ENCODE measurements at places on chromosomes 5 and 9.

GRCh38 chr5:138952962-138953361 is 77.8 kb upstream of the LRRTM2 start:
- no peak for DNase-seq

DNA sequence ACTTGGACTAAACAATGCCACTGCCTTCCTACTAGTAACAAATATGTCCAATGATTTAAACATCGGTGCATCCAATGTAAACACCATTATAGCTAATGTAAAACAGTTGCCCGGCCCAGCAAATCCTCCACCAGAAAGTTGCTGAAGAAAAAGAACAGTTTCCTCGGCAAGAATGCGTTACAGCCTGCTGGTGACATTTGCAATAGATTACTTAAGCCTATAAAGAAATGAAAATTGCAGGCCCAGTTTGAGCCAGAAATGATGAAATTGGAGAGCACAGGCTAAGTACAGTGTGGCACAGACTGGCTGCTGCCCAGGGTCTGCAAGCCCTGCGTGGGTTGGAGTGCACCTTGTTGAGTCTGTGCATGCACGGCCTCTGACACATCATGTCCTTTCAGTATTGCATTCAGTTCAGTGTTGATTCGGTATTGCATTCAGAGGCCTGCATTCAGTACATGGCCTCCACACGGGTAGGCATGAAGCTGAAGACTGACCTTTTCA is 406.0 kb upstream of the KLF4 start:
- no peak for DNase-seq

GRCh38 chr5:93497096-93497495 is 83.9 kb downstream of the NR2F1-AS1 start:
- no peak for DNase-seq

DNA sequence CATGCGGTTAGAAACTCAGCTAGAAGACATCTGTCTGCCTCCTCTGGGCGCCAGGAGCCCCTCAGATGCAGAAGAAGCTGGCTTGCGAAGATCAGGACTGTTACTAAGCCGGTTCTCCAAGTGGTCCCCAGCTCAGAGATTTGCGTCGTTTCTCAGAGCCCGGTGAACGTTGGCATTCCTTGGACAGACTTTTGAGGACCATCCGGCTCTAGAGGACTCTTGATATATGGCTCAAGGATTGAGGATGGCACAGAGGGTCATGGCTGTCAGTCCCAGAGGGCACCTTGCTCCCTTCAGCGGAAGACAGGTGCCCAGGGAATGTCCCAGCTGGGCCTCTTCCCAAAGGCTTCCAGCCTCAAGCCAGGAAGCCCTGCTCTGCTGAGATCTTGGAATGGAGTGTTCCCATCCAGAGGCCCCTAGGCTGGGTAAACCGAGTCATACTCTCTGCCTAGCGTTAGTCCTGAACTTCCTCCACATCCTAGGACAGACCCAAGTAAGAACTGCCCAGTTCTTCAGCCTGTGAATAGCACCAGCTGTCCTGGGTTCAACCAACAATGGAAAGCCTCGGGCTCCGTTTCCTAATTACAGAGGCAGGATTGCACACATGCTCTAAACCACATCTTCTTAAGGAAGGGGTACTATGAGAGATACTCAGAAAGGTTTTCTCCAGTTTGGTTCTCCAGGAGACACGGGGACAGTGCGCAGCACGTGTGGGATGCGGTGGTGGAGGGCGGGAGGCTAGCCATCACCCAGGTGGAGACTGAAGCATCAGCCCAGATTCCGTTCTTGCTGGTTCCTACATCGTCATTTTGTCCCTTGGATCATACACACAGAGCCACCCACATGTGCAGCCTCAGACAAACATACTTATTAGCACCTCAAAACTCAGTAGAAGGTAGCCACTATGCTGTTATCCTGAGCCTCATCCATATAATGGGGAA is 51.4 kb downstream of the ZNF354C start:
- no peak for DNase-seq

- DNase-seq, result no peak
Measured at GRCh38 chr9:135227641-135228251, 140.3 kb downstream of the OLFM1 start.

DNA sequence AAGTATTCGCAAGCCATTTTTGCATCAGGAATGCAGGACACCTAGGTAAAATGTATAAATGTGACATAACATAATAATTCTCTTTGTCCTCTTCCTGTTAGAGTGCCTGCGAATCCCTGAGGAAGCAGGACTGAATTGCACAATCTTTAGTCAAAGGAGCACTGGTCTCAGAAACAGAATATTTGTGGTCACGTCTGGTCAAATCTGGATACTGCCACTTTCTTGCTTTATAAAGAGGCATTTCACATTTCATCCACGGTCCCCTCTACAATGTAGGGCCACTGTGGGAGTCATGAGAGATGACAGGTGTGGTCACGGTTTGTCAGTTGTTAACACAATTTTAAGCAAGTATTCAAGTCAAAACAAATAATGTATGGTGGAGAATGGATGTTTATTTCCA is 564.0 kb downstream of the IRX1 start:
- DNase-seq, result no peak

- DNase-seq, result no peak
Measured at GRCh38 chr9:35646153-35646532, 4.6 kb downstream of the SIT1 start.

- DNase-seq, result no peak
Measured at GRCh38 chr5:148083203-148083602, 19.4 kb downstream of the SPINK5 start.

- peak; percentile 50 for DNase-seq
Measured at GRCh38 chr5:39209924-39210323, 9.4 kb downstream of the FYB1 start.

DNA sequence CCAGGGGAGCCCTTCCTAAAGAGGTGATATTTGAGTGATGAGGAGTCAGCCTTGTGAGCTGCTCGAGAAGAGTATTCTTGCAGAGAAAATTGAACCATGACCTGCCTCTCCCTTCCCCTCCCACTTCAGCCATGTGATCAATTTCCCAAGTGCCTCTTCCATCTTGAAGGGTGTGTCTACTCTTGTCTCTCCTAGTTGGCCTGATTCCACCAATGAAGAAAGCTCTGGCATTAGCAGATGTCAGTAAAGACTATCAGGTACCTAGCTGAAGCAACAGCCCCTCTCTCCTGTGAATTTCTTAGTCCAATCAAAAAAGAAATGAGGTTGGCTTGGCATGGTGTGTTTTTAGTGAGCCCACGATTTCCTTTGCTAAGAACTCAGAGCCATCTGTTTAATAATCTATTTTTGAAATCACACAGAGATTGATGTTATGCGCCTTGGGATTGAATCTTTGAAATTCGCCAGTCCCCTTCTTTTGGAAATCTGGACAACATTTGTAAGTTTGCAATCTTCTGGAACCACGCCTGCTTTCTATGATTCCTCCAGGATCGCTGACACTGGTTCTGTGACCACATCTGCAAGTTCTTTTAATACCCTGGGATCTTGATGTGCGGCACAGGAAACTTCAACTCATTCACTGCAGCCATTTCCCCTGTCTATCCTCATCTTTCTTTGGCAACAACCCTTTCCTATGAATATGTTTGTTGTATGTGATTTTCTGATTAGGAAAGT is 404.6 kb downstream of the DMRT2 start:
- no peak for DNase-seq

GRCh38 chr5:176879663-176880361 is 19.3 kb downstream of the HK3 start:
- no peak for DNase-seq

- DNase-seq, result no peak
Measured at GRCh38 chr5:33675958-33676464, 215.8 kb downstream of the ADAMTS12 start.

GRCh38 chr5:116564756-116565490 is 9.7 kb downstream of the SEMA6A start:
- no peak for DNase-seq

GRCh38 chr5:89444088-89444487 is 561.1 kb upstream of the MEF2C start:
- no peak for DNase-seq

- DNase-seq, result peak; percentile 33
Measured at GRCh38 chr5:154446195-154447088, 645 bp downstream of the SAP30L start.

GRCh38 chr5:72507231-72507906 is at the start of gene ZNF366:
ZNF366 (minus strand) TSS chr5:72507410; CDS start chr5:72461496, 45,914 bp downstream.
- DNase-seq, result no peak

DNA sequence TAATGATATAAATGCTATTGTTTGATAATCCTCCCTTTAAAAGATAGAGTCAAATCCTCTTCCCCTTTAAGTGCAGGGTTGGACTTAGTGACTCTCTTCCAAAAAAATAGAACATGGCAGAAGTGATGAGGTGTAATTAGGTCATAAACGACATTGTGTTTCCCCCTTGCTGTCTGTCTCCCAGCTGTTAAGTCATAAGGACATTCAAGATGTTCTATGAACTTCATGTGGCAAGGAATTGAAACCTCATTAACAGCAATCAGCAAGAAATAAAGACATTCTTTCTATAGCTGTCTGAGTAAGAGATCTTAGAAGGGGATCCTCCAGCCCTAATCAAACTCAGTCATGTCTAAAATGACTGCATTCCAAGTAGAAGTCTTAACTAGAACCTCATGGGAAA is 3.3 kb upstream of the SLC25A46 start:
- no peak for DNase-seq

- DNase-seq, result no peak
Measured at GRCh38 chr9:136484153-136485048, 1.6 kb upstream of the SEC16A start.

DNA sequence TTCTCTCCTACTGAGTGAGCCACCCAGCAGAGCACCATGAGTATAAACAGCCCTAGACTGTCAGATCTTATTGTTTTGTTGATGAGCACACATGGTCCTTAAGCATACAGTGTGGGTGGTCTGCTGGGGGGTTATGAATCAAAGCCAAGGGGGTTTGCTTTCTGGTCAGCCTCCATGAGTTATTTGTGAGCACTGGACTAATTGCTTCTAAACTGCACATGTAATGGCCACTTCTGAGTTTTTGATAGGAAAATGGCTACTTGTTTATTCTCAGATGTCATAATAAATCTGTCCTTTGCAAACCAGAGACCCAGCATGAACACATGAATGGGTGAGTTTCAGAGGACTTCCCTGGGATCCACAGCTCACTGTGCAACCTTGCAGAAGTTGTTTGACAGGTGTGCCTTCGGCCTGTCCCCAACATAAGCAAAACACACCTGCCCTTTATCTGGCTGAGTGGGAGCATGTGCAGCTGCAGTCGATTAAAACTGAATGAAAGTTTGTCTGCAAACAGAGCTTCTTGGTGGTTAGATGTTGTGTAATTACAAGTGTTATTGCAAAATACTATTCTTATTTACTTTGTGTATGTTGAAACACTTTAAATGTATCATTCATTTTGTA is 35.9 kb downstream of the MAMDC2 start:
- no peak for DNase-seq

DNA sequence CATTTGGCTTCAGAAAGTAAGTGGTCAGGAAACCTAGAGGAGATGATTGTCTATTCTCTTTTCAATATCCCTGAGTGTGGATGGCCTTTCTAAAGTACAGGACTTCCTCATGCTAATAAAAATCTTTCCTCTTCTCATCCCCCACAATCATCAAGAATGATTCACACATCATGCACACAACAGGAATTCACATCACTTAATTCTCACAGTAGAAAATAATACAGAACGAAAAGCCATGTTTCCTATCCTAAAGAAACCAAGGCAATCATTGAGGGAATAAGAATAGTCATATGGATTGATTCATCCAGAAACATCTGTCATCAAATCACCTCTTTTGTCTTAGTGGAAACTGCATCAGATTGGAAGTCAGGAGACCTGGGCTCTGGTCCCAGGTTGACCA is 203.1 kb upstream of the PIK3R1 start:
- DNase-seq, result no peak

GRCh38 chr9:111970827-111971226 is 74.2 kb downstream of the UGCG start:
- no peak for DNase-seq

DNA sequence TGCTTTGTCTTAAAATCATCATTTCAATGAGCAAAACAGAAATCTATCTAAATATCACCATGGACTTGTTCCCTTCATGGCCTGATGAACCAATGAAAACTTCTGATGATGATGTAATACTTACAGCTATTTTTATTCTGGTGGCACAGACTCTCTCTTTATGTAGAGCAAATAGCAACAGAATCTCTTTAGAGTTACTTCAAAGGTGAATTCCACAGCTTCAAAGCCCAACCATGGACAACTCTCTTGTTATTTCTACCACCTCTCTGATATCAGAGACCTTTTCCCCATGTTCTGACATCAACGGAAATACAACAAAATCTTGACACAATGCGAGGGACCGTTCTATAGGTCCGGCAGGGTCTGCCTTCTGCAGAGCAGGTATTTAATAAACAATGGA is 70.1 kb downstream of the RETREG1 start:
- no peak for DNase-seq

- DNase-seq, result no peak
Measured at GRCh38 chr9:9326749-9327148, 1286.1 kb downstream of the PTPRD start.

DNA sequence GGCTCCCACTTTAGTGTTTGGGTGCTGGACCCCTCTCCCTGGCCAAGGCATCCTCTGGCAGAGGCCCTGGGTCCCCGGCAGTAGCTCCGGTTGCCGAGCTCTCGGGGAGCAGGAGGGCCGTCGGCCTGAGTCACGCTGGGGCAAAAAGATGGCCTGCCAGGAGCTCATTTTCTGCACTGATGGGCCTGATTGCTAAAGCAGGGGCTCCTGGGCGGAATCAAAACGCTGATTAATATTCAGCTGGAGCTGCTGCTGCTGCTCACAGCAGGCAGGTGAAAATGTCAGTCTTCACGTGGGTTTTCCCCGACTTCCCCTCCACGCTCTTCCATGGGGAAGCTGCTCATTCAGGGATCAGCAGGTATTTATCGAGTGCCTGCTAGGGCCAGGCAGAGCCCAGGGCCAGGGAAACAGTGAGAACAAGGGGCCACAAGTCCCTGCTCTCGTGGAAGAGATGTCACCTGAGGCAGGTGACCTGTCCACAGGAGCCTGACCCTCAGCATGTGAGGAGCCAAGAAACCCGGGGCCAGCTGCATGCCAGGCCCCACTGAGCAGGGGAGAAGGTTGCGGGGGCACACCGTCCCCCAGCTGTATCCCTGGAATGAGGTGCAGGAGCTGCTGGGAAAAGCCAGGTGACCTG is 22.1 kb downstream of the LAMC3 start:
- DNase-seq, result no peak

DNA sequence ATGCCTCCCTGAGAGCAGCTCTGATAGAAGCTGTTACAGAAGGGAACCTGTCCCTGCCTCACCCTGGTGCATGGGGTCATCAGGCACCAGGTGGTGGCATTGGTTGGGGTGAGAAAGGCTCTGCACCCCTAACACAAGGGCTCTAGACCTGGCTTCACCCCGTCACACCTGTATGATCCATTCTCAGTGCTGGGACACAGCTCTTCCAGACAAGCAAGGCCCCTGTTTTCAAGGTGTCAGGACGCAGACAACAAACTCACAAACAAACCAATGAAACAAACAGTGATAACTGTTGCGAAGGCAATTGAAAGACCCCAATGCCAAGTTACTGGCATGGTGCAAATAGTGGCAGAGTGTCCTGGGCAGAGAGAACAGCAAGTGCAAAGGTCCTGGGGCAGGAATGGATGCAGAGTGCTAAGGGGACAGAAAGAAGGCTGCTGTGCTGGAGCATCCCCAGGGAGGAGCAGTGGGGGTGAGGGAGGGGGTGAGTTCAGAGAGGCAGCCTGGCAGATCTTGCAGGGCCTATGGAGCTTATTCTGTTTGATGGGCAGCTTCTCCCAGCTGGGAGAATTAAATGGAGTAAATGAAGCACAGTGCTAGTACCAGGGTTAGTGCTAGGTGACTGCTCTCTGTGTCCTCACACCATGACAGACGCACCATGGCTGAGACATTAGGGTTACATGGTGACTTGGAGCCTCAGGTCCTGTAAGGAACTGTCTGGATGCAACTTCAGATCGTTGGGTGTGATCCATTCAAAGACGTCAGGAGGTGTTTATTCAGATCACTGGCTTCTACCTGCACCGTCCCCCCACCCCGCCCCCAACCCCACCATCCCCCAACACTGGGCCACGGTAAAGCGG is 67.9 kb upstream of the UNC5A start:
- DNase-seq, result no peak

Measured in stimulated activated CD4-positive, alpha-beta T cell treated with anti-CD3 and anti-CD28 coated beads, Interleukin-12 subunit alpha, Interleukin-12 subunit beta, amount 100 ng/mL, for 4 hours (primary cell).